ENCODE measurements at places on chromosomes 7 and 10.

DNA sequence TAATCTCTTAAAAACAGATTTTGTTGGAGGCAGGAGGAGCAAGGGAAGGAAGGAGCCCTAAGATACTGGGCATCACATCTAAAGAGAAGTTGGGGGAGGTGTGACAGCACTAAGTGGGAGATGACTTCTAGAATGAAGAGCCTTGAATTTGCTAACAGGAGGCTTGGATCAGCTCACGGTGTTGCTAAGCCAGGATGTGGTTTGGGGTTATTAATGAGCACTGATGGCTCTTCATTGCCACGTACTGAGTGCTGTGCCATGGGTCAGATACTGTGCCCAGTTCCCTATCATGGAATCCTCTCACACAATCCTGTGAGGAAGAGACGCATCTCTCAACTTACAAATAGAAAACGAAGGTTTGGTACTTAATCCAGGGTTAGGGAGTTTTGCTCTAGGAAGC is 78.5 kb downstream of the C7orf25 start:
- DNase-seq: no peak

DNA sequence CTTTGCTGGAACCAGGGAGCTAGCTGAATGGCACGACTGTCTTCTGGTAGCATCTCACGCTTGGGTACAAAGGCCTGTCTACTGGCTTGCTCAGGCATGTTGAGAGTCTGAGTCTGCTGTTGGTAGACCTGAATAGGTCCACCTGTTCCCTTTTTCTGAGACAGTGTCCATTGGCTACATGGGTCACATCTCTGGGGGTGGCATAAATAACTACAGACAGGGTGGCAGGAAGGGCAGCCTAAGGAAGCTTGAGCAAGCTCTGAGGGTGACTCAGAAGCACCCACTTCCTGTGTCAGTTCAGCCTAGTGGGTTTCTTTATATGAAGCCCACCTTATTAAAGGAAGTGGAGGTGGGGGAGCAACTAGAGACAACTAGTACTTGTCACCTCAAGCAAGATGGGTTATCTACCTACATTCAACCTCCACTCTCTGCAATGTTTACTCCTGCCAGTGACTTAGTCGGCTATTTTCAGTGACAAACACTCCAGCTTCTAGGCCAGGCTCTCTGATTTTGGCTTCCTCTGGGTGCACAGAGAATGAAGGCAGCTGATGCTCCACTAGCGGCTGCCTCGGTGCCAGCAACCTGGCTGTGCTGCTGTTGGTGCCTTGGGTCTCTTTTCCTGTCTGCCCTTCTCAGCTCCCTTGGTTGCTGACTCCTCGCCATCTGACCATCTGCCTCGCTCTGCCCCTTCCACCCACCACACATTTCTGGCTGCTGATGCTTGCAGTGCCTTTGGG is 5.7 kb upstream of the ZYX start:
- DNase-seq: no peak

- no peak for DNase-seq
These were observed 37.0 kb upstream of the TMEM72 start for GRCh38 chr10:44874166-44874565.

DNA sequence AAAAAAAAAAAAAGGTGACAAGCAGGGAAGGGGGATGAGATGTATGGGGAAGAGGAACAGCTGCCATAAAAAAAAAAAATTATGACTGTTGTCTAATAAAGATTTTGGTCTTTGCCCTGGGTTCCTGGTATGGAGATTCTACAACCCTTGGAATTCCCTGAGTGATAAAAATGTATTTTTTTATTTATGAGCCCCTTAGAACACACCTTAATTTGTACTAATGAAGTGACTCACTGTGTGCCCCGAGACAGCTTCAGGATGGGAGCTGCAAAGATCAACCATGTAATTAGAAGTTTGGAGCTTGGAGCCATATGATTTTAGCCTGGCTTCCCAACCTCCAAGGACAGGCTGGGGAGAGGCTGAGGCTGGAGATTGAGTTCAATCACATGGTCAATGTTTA is 69.7 kb downstream of the NHLRC2 start:
- no peak for DNase-seq

GRCh38 chr10:115936926-115937767 is 335.9 kb downstream of the GFRA1 start:
- DNase-seq: no peak

- DNase-seq: no peak
These were observed 300.7 kb upstream of the ADARB2 start for GRCh38 chr10:2038036-2038435.

- no peak for DNase-seq
These were observed 80.7 kb upstream of the PDCD4 start for GRCh38 chr10:110790913-110791506.

DNA sequence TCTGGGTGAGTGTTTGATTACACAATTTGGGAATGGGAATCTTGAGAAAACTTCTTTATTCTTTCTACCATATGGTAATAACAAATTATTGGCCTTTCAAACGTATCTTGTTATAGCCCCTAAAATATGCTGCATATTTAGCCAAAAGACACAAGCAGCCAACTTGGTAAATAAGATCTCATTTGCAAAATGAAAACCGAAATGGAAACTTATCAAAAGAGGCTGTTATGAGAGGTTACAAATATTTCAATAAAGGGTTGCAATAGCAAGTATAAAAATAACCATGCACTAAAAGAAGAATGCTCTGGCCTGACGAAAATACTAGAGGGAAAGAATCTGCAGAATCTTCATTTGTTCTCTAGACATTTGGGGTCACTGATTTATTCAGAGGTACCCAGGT is 259.5 kb upstream of the LRRN3 start:
- no peak for DNase-seq
